ENCODE measurements at places on chromosomes 16 and 17.
A peak's percentile ranks its signal among the peaks of the same experiment; 100 is the strongest.

GRCh38 chr16:19860166-19861041 lies 24.2 kb downstream of the GPRC5B start:
- DNase-seq = no peak

- no peak for DNase-seq
These were observed 59.6 kb downstream of the ABAT start for GRCh38 chr16:8733849-8734540.

- DNase-seq = no peak
These were observed 765.6 kb downstream of the CDH11 start for GRCh38 chr16:64356267-64356666.

GRCh38 chr16:3252967-3253366 lies 3.5 kb downstream of the MEFV start:
- DNase-seq = no peak

- DNase-seq = peak; percentile 21
These were observed 52.4 kb upstream of the ATF7IP2 start for GRCh38 chr16:10333321-10334032.
